ENCODE measurements at places on chromosomes 3 and 15. TPM values are rescaled to one million over a fixed set of nuclear protein-coding genes. Genes with fewer than 3 reads are reported as not detected.

DNA sequence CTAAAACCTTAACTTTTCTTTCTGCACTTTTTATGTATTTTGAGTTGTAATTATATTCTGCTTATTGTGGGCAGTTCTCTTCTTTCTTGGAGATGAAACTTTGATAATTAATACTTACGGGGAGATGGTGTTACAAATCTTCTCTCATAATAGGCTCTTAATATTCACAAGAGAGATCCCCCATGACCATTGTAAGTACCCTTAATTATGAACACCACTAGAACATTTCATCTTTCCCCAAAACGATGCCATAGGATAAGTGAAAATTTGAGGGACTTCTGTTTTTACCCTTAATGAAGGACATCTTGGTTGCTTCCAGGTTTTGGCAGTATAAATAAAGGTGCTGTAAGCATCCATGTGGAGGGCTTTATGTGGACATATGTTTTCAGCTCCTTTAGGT lies 60.7 kb downstream of the PIAS1 start:
- H3K36me3 ChIP-seq, result no peaks in the 10 kb centered on the region
- H3K4me3 ChIP-seq, result no peak overlapping the region
- H3K27me3 ChIP-seq, result no peaks in the 10 kb centered on the region
- H3K4me1 ChIP-seq, result no peaks in the 10 kb centered on the region

DNA sequence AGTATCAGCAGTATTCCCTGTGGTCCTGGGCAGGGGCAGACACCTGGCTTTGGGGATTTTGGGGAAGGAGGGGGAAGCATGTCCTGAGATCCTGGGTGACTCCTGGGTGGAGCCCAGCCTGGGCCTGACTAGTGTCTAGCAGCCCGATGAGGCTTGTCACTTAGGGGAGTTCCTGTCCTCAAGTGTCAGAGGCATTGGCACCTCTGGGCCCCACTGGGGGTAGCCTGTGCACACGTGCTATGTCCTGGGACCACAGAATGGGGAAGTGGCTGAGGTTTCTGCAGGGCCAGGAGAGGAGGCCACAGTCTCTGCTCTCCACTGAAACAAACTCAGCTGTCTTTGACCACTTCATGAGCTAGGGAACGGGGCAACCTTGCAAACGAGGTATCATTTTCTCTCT lies 31.5 kb upstream of the ADCY5 start:
- no peak overlapping the region for H3K4me3 ChIP-seq
- no peak overlapping the region for H3K27ac ChIP-seq
- no peak for DNase-seq
- no peaks in the 10 kb centered on the region for H3K27me3 ChIP-seq
- no peaks in the 10 kb centered on the region for H3K4me1 ChIP-seq
- H3K36me3 ChIP-seq, result no peaks in the 10 kb centered on the region

DNA sequence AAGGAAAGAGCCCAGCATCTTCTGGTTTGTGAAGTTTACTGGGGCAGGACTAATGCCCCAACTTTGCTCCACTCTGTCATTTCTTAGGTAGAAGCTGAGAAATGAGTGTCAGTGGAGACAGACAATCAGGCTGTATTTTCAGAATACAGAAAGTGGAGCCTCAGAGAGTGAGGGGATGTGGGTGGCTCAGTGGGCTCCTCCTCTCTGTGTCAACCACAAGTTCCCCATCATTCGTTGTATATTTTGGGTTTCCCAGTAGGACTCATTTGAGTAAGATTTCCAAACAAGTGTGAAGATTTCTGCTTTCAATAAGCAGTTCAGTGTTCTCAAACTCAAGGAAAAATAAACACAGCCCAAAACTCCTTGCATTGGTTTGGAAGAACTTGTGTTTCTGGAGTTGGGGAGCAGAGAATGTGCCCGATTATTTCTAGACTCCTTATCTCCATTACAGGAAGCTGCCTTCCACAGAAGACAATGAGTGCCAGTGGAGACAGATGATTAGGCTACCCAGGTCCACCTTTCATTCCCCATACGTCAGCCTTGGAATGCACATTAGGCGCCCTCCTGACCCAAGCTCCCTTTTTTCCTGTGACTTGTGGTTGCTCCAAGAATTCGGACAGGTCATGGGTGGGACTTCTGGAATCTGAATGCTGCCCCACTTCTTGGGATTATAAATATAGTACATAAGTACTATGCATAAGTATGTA lies 792.1 kb upstream of the LMCD1 start:
- H3K27me3 ChIP-seq, result no peaks in the 10 kb centered on the region
- no peak overlapping the region for H3K4me3 ChIP-seq
- H3K36me3 ChIP-seq, result no peaks in the 10 kb centered on the region
- no peak overlapping the region for H3K27ac ChIP-seq
- no peaks in the 10 kb centered on the region for H3K4me1 ChIP-seq
- DNase-seq, result no peak

- peaks cover 12% of the 10 kb centered on the region for H3K4me1 ChIP-seq
- peak; percentile 85 for DNase-seq
- H3K27me3 ChIP-seq, result no peaks in the 10 kb centered on the region
- H3K27ac ChIP-seq, result peak within 1 kb of the TSS; percentile 36
These were observed at the start of gene TIMP4 for GRCh38 chr3:12158387-12159226. TIMP4 (minus strand) TSS chr3:12158912; CDS start chr3:12158840, 72 bp downstream.

DNA sequence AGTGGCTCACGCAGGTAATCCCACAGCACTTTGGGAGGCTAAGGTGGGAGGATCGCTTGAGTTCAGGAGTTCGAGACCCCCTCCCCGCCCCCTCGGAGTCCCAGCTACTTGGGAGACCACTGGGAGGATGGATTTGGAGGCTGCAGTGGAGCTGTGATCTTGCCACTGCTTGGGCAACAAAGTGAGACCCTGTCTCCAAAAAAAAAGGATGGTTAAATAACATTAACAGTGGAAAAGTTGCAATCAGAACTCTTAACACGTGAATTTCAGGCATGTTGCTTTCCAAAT lies 1.4 kb upstream of the TMEM87A start:
- no peak for DNase-seq
- no peaks in the 10 kb centered on the region for H3K27me3 ChIP-seq
- H3K36me3 ChIP-seq, result peaks cover 5% of the 10 kb centered on the region
- H3K4me3 ChIP-seq, result peak overlapping the region; percentile 67
- H3K4me1 ChIP-seq, result peaks cover 22% of the 10 kb centered on the region

DNA sequence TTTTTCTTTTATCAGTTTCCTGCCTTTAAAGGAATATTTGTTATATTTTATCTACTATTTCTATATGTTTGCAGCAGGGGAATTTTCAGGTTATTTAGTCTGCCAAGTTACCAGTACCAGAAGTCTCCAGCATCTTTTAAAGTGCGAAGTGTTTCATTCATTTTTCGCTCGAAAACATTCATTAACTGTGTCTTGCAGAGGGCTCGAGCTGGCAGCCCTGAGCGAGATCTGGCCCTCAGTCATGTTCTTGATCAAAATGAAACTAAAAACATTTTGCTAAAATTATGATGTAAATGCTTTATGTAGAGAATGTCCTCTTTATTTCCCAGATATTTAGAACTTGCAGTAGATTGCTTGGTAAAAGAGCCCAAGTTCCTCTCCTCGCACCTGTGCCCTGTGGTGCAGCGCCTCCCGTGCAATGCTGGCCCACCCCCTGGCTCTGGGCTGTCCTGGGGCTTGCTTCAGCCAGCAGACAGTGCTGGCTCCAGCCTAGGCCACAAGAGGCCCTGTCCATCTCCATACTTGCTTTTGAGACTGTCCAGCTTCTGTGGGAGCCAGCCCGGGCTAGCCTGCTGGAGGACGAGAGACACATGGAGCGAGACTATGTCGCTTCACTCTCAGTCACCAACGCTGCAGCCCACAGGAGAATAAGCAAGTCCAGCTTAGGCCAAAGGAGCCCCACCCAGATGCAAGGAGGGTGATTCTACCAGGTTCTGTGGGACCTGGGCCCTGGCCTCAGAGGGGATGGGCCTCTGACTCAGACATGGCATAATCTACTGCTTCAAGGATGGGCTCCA lies 71.9 kb upstream of the PRR23E start:
- no peak overlapping the region for H3K4me3 ChIP-seq
- H3K36me3 ChIP-seq, result no peaks in the 10 kb centered on the region
- no peak for DNase-seq
- H3K4me1 ChIP-seq, result no peaks in the 10 kb centered on the region
- peaks cover 4% of the 10 kb centered on the region for H3K27me3 ChIP-seq

DNA sequence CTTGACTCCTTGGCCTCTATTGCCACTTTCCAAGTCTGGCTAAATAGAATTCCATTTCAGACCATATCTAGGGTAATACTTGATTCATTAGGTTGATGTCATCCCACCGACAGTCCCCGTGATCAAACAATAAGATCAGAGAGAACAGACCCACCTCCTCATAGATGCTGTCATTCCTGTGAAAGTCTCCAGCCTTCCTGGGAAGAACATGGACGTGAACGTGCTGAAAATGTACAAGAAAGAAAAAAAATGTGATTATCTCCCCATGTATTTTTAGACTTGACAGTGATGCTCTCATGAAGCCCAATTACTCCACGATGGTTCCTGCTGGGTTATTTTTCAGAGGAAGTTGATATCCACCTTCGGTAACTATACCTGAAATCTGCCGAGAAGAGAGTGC lies 872.4 kb upstream of the CFAP20DC start:
- H3K27me3 ChIP-seq, result no peaks in the 10 kb centered on the region
- no peak overlapping the region for H3K4me3 ChIP-seq
- no peak for DNase-seq
- H3K36me3 ChIP-seq, result no peaks in the 10 kb centered on the region
- H3K27ac ChIP-seq, result no peak overlapping the region
- H3K4me1 ChIP-seq, result no peaks in the 10 kb centered on the region

- H3K27ac ChIP-seq, result no peak overlapping the region
- no peaks in the 10 kb centered on the region for H3K27me3 ChIP-seq
- H3K36me3 ChIP-seq, result no peaks in the 10 kb centered on the region
- peaks cover 9% of the 10 kb centered on the region for H3K4me1 ChIP-seq
- no peak for DNase-seq
- no peak overlapping the region for H3K4me3 ChIP-seq
These were observed 204.2 kb downstream of the DIPK2A start for GRCh38 chr3:144175644-144176425.

DNA sequence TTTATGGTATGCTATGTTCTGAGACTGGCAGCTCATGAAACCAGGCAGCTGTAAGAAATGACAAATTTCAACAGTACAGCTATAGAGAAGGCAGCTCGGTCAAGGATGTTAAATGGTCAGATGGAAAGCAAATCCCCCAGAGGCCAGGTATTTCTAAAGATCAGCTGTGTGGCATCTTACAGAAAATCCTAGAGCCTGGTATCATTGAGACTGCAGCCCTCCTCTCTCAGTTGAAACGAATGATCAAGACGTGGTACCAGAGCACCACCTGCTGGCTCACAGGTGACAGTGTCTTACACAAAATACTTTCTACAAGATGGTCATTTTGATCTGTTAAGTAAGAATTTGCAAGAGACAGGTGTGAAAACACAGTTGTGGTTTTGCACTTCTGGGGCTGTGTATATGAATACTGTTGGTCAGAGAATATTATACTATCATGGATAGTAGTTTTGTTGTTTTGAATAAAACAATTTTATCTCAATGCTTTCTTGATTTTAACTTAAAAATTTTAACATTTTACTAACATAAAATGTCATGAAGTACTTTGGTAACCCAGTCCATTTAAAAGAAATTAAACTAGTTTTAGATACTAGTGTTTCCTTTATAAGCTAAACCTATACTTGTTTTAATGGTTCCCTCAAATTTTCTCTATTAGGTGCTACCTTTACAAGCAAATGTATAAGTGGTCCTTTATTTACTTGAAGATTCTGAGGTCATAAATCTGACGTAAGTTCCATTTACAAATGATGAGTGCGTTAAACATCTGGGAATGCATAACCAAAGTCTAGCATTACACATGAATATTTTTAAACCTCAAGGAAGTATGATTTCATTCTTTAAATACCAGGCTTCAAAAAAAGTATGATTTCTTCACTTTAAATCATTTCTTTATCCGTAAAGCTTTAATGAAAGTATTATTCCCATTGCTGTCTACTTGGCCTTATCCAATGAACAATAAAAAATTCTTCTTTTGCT lies 121.8 kb downstream of the PDZRN3 start:
- no peaks in the 10 kb centered on the region for H3K27me3 ChIP-seq
- DNase-seq, result peak; percentile 64

- H3K36me3 ChIP-seq, result no peaks in the 10 kb centered on the region
- H3K27ac ChIP-seq, result no peak overlapping the region
- H3K27me3 ChIP-seq, result peaks cover 2% of the 10 kb centered on the region
- H3K4me1 ChIP-seq, result no peaks in the 10 kb centered on the region
- DNase-seq, result peak; percentile 29
- H3K4me3 ChIP-seq, result no peak overlapping the region
These were observed 98.8 kb downstream of the ZNF621 start for GRCh38 chr3:40623567-40623966.

DNA sequence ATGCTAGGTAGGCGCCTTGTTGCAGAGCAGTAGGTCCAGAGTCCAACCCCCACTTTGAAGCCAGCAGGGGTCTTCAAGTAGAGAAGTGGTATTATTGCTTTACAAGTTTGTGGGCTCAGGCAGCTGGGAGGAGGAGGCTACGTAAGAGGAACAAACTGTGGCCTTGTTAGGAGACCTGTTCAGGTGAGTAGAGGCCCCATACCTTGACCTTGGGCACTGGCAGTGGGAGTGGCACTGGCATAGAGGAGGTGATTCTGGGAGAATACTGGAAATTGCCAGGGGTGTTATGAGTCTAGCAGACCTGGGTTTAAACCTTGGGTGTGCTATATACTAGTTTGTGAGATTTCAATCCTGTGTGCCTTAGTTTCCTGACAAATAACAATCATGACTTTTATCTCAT lies 34.6 kb upstream of the SCAANT1 start:
- peaks cover 5% of the 10 kb centered on the region for H3K4me1 ChIP-seq
- H3K27ac ChIP-seq, result no peak overlapping the region
- H3K36me3 ChIP-seq, result peaks cover 10% of the 10 kb centered on the region
- no peaks in the 10 kb centered on the region for H3K27me3 ChIP-seq

GRCh38 chr3:34727700-34728099 lies 911.6 kb upstream of the ARPP21 start:
- no peaks in the 10 kb centered on the region for H3K4me1 ChIP-seq
- no peak for DNase-seq
- H3K27me3 ChIP-seq, result no peaks in the 10 kb centered on the region
- H3K4me3 ChIP-seq, result no peak overlapping the region

HDC gene
- 0.28 TPM for polyA plus RNA-seq

ACP3 gene
- 0.64 TPM for polyA plus RNA-seq

SH2D7 gene
- 2.6 TPM for polyA plus RNA-seq

TRH gene
- polyA plus RNA-seq, result 0.16 TPM
